ENCODE measurements at places on chromosomes 12 and 14.

DNA sequence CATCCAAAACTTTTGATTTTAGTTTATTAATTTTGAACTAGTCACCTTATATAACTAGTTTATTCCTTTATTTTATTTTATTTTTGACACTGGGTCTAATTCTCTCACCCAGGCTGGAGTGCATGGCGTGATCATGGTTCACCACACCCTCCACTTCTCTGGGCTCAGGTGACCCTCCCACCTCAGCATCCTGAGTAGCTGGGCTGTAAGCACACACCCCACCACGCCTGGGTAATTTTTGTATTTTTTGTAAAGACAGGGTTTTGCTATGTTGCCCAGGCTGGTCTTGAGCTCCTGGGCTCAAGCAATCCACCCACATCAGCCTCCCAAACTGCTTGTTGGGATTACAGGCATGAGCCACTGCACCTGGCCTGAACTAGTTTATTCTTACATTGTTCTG is 17.3 kb downstream of the PCNX1 start:
- DNase-seq: no peak

DNA sequence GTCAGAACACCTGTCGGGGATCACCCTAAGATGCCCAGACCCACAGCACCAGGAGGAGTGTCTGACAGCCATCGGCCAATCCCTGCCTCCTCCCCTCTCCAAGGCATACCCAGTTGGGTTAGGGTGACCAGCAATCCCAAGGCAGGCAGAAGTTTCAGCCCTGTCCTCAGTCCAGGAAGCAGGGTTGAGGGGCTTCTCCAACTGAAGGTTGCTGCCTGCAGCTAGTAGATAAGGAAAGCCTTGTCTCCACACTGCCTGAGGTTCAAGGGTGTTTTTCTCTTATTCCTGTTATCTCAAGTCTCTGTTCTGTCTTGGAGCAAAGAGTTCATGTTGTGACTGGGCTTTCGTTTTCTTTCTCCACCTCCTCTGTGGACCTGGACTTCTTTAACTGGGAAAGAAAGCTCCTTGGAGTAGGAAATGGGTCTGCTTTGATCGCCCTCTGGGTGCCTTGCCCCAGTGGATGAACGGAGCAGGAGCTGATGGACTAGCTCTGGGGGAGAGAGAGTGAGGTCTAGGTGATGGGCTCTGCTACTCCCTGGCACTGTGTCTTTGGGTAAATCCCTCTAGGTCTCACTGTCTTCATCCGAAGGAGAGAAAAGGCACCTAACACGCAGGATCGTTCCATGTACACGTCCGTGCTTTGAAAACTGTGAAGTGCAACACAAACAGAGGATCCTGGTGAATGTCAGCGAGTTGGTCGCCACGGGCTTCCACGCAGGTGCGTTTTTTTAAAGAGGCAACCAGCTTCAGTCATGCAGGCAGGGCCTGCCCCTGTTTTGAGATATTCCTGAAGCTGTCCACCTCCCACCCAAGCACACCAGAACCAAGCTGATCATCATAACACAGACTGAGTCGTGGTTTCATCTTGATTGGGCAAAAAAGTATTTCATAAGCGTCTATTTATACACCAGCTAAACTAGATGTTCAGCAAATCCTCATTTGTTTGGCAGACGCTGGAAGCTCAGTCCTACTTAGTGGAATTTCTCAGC is 52.5 kb upstream of the FOXN3 start:
- no peak for DNase-seq

- no peak for DNase-seq
Observed at GRCh38 chr14:88037325-88037724, 32.4 kb downstream of the GPR65 start.

DNA sequence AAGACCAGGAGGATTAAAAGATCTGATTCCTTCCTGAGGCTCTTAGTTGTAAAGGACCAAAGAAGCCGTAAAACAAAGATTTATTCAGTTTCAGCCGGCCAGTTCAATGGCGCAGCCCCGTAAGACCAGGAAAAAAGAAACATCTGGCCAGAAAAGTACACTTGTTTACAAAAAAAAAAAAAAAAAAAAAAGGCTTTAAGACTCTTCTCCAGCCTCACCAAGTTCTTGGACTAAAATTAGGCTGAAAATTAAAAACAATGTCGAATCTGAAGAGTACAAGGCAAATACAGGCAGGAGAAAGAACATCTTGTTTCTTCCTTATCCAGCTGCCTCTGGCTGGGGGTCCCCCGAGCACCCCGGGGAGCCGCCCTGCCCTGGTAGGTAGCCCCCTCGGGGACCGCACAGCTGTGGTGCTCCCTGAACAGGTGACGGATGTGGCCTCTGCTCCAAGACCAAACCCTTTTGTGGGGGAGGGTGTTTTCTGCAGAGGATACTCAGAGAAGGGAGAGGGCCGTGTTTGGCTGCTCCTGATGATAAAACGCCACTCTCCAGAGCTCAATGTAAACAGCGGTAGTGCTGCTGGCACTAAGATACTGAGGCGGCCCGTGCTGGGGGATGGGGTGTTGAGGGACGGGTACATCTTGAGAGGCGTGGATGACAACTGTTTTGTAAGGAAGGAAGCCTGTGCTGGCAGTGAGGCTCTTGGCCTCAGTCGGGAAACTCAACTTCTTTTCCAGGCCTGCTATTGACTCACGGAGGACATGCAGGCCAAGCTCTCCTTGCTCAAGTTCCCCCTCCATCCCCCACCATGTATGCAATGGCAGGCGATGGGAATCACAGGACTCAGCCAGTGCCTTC is 201.0 kb upstream of the DIO3 start:
- DNase-seq: no peak

GRCh38 chr12:56333197-56333678 is 562 bp downstream of the PAN2 start:
- DNase-seq: peak; percentile 22

Measured in AG20443 (cell line).